ENCODE measurements at places on chromosomes 5 and 9.

DNA sequence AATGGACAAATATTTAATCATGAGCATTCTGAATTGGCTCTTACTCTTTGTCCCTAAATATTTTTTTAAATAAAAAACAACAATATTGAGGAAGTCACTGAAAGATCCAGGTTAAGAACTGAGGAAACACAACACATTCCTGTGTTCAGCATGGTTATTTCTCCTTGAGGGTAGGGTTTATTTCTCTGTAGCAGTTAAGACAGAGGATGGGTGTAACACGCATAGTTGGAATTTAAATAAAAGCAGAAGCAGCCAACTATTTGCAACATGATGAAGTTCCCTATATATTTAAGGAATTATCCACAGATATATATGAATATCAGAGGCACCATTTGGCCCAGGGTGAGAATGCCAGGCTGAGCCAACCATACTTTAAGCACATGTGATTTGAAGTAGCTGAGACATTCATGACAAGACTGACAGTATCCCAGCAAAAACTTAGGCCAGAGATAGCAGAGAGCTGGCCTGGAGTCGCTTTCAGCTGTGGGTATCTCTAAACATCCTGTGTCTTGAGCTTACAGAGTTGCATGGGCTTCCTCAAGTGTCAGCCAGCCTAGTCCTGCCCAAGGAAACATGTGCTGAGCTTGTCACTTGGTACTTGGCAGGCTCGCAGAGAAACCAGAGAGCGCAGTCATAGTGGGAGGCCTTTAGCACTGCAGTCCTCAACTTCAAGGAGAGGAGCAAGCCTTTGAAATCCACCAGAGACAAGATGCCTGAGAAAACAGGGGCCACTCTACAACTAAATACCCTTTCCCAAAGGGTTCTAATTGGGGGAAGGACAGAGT is 43.6 kb downstream of the SEMA5A start:
- DNase-seq, result no peak

DNA sequence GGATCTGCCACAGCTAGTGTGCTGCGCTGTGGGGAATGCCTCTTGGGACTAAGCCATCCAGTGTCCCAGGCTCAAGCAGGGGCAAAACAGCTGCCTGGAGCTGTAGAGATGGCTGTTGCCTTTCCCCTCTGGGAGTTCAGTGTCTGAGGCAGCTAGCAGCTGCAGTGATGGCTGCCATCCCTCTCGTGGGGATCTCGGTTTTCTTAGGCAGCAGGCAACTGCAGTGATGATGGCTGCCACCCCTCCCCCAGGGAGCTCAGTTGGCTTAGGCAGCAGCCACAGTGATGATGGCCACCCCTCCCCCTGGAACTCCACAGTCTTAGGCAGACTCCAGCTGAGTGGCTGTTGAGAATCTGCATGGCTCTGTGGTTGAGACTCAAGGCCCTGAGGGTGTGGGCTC is 1389.2 kb upstream of the NUDT12 start:
- peak; percentile 3 for DNase-seq

- no peak for DNase-seq
Observed at GRCh38 chr9:129108083-129108804, 2.3 kb downstream of the CRAT start.

DNA sequence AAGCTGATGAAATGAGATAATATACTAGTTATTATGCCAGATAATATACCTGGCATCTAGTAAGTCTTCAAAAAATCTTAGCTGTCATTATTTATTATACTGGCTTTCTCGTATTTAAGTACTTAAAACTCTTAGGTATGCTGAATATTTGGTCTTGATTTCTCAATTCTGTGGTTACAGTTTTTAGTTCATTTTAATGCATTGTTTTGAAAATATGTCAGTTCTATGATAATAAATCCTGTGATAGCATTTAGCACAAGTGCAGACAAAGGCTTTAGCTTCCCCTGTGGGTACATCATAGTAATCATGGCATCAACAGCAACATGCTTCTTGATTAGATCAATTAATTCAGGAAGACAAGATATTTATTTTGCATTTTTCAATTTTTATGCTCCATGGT is 133.0 kb downstream of the SMC2 start:
- DNase-seq, result no peak

All from NT2/D1 (cell line).